Posterior vena cava (tissue), 2 donors: ENCODE measurements at places on chromosomes 2 and 18. TPM values are rescaled to one million over a fixed set of nuclear protein-coding genes. Genes with fewer than 3 reads are reported as not detected.

The RALBP1 gene
- 41.4 TPM for total RNA-seq

DNA sequence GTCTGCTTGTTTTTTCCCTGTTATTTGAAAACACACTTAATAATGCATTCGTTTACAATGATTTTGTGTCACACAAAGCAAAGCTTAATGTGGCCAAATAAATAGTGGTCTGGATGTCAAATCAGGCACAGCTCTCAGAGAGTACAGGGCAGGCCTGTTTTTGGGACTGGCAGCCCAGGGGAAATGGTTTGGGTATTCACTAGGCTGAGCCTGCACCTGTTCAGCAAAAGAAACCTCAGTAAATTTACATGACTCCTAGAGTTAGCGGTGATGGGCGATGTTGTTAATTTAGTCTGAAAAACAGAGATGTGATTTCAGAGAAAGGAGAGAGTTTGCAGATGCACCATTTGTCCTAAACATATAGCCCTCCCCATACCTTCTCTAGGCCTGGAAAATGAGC, 197.1 kb downstream of the ALK start:
- no peak for DNase-seq

The SPP2 gene
- not detected for total RNA-seq

GRCh38 chr2:108968619-108969018, 20.4 kb downstream of the EDAR start:
- DNase-seq, result no peak

The GATA6 gene
- total RNA-seq, result 38.4 TPM

The ANTXR1 gene
- total RNA-seq, result 147 TPM

DNA sequence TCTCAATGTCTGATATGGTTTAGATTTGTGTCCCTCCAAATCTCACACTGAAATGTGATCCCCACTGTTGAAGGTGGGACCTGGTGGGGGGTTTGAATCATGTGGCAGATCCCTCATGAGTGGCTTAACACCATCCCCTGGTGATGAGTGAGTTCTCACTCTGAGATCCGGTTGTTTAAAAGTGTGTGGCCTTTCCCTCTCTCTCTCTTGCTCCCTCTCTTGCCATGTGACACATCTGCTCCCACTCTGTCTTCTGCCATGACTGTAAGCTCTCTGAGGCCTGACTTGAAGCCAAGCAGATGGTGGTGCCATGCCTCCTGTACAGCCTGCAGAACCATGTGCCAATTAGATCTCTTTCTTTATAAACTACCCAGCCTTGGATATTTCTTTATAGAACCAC, 108.8 kb downstream of the RBMS1 start:
- no peak for DNase-seq

DNA sequence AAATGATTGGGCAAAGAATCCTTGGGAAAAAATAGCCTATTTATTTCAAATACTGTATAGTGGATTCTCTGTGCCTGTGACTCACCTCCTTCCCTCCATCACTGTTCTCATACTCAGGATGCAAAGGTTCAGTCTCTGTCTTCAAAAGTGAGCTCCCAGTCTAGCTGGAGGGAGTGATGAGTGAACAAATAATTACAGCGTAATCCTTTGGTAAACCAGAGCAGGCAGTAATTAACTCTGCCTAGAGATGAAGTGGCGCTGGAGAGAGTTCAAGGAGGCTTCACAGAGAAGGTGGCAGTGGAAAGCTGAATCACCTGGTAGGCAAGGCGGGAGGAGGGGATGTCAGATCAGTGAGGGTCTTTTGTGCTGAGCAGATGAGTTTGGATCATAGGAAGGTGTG, 6.5 kb downstream of the DGUOK start:
- no peak for DNase-seq

- DNase-seq, result no peak
These were observed 126.0 kb downstream of the MBP start for GRCh38 chr18:77006305-77007175.

- no peak for DNase-seq
These were observed 22.9 kb upstream of the CUL3 start for GRCh38 chr2:224608104-224608503.

The PPP3R1 gene
- 46.3 TPM for total RNA-seq

GRCh38 chr18:55356815-55357214, 231.2 kb downstream of the TCF4 start:
- DNase-seq, result no peak

GRCh38 chr2:112164876-112165275, 26.7 kb downstream of the FBLN7 start:
- DNase-seq, result peak; percentile 57

GRCh38 chr18:66749030-66749429, 145.1 kb upstream of the CDH19 start:
- no peak for DNase-seq

- no peak for DNase-seq
These were observed 42.1 kb downstream of the TMEM200C start for GRCh38 chr18:5853253-5853652.

DNA sequence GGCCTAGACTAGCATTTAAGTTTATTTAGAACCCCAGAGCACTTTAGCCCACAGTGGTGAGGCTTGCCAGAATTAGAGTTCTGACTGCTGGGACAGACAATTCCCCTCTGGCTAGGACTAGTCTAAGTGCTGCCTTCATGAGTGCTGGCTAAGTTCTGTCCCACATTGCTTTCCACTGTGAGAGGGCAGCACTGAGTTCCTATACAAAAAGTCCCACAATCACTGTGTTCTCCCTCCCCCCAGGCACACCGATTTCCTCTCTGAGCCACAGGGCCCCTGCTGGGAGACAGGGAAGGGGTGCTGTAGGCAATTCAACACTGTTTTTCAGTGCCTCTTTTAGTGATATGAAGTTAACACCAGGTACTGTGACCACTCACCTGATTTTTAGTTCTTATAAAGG, 310.9 kb downstream of the DLGAP1 start:
- no peak for DNase-seq

DNA sequence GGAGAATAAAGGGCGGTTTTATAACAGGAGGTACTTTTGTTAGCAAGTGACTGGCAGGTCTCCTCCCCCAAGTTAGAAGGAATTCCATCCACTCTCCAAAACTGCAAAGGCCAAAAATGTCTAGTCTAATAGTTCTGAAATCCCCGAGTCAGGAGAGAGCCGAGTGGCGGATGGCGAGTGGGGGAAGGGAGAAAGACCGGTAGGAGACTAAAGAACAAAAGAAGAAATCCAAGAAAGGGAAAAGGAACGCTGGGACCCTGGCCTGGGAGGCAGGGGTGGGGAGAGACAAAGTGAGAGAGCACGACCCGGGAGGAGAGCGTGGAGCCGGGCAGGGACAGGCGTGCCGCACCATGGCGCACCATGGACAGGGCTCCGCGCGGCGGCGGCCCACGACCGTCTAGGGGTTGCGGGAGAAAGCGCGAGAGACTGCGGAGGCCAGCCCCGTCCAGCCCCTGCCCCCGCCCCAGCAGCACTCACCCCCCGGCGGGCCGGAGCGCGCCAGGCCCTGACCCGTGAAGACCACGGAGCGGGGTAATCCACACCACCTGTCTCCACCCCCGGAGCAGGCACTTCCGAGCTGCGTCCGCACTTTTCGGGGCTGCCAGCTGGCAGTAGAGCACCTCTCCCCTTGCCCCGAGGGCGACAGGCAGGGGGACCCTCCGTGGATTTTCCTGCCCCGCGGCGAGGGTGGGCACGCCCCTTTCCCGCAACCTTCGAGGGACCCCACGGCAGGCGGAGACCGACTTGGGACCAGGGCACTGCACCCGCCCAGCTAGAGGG, 1.6 kb downstream of the CDH2 start:
- DNase-seq, result no peak

DNA sequence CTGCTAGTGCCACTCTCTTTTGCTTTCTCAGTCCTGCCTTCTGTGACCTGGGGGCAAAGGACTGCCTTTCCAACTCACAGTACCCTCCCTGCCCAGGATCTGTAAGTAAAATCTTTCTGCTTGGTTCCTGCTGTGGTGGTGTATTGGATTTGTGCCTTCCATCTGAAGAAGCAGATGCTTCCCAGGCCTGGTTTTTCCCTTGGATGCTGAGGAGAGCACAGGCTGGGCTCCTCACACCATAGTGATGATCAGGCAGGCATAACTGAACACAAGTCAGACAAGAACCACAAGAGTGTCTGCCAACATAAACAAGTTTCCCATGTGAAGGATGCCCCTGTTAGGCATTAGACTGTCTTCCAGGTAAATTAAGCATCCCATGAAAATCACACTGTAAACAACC, 121.3 kb upstream of the NRXN1 start:
- no peak for DNase-seq

- DNase-seq, result no peak
These were observed 282.6 kb downstream of the ICOS start for GRCh38 chr2:204219196-204219595.

DNA sequence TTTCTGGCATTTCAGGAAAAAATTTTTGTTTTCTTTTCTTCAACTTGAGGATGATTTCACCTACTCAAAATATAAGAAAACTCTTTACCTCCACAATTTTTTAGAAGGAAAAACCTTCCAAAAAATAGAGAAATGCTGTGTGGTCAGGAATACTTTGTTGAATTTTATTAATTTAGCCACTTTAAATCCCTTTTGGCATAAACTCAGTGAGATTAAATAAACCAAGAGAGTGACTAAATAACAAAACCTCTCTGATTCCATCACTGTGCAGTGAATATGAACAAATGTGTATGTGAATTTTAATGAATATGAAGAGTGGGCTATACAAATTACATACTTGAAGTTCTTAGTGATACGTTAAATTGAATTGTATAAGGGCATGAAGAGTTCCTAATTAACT, 25.8 kb upstream of the CYTIP start:
- no peak for DNase-seq

The MOGAT1 gene
- total RNA-seq, result not detected

DNA sequence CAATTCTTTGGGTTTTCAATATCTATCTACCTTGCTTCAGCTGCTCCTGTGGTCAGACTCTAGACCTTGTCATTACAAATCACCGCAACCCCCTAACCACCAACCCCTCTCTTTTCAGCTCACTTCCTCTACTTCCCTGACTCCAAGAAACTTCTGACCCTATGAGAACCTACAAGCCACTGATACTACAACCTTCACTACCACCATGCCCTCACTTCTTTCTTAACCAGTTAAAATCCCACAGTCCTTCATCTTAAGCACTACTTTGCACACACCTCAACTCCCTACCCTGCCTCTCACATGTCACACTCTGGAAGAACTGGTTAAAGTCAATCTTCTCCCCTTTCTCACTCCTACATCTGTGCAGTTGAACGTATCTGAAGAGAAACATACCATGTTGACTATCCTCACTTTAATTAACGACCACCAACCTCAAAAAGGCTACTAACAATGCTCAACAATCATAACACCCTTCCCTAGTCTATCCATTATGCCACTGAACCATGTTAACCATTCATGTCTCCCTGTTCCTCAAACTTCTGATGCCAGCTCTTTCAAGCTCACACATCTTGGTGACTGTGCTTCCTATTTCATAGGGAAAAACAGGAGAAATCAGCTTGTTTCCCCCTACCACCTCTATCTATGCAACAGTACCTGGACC, 12.6 kb downstream of the EIF2AK3 start:
- no peak for DNase-seq

The AAK1 gene
- total RNA-seq, result 67.0 TPM

- no peak for DNase-seq
These were observed 1.4 kb downstream of the FAM117B start for GRCh38 chr2:202636213-202636513.

GRCh38 chr2:230326453-230327417, at the start of gene SP140L:
Gene SP140L, plus strand, starts transcription at chr2:230327193. Its CDS starts 77 bp downstream, at chr2:230327270.
- DNase-seq, result peak; percentile 94

The ANKRD30BL gene
- total RNA-seq, result 0.14 TPM

DNA sequence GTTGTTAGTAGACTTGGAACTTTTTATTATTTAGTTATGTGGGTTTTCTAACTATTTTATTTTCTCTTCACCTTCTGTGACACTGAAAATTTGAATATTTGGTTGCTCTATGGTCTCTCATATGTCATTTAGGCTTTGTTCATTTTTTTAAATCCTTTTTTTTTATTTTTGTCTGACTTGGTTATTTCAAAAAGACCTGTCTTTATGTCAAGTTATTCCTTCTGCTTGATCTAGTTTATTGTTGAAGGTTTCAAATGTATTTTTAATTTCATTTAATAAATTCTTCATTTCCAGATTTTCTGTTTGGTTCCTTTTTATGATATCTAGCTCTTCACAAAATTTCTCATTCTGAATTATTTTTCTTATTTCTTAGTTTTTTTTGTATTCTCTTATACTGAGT, 160.6 kb upstream of the ATP5MC3 start:
- no peak for DNase-seq

The CAMKMT gene
- 12.0 TPM for total RNA-seq

- DNase-seq, result no peak
These were observed 249.8 kb downstream of the NBAS start for GRCh38 chr2:15311201-15311907.

- DNase-seq, result no peak
These were observed 38.2 kb upstream of the EPHA4 start for GRCh38 chr2:221610255-221610654.

DNA sequence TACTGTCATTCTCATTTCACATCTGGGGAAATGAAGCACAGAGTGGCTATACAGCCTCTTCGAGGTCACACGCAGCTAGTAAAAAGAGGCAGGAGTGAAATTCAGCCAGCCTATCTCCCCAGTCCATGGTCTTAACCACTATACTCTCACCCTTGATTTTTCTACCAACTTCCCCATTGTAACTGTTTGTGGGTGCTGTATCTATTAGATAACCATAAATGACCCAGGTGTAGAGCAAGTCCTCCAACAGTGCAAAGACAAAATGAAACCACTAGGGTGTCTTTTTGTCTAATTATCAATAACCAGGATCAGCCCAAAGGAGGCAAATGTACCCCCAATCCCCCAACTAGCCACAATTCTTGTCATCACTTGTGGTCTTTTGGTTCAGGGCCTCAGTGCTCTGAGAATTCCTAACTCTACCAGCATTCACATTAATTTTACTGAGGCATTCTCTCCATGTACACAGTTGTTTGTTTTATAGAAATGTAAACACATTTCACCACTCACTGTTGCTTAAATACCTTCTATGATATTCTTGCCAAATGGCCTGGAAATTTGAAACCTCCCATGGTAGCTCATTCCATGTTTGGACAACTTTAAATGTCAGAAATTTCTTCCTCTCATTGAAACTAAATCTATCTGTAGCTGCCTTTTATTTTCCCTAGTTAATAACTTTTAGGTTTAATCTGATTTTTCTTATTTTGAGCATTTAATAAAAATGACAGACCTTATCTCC, 58.7 kb downstream of the SLC40A1 start:
- DNase-seq, result no peak

DNA sequence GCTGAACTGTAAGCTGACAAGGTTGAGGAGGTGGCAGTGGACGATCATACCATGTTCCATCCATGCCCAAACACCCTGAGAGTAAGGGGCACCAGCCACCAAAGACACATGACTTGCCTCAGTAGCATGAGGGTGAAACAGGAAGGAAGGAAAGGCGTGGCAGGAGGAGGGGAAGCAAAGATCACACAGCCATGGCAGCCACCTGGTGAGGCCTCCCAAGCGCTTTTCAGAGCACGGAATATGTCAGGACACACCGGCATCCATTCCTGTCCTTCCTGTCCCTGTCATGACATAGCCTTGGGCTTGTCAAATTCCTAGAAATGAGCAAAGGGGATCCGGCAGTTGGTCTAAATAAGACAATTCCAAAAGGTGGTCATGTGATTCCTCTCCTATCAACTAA, 118.7 kb downstream of the MYO5B start:
- no peak for DNase-seq

GRCh38 chr2:19367326-19367725, 8.9 kb upstream of the OSR1 start:
- DNase-seq, result no peak
